Activated T-cell treated with anti-CD3 and anti-CD28 coated beads for 4 hours (primary cell): ENCODE measurements at places on chromosomes 1 and 21.

DNA sequence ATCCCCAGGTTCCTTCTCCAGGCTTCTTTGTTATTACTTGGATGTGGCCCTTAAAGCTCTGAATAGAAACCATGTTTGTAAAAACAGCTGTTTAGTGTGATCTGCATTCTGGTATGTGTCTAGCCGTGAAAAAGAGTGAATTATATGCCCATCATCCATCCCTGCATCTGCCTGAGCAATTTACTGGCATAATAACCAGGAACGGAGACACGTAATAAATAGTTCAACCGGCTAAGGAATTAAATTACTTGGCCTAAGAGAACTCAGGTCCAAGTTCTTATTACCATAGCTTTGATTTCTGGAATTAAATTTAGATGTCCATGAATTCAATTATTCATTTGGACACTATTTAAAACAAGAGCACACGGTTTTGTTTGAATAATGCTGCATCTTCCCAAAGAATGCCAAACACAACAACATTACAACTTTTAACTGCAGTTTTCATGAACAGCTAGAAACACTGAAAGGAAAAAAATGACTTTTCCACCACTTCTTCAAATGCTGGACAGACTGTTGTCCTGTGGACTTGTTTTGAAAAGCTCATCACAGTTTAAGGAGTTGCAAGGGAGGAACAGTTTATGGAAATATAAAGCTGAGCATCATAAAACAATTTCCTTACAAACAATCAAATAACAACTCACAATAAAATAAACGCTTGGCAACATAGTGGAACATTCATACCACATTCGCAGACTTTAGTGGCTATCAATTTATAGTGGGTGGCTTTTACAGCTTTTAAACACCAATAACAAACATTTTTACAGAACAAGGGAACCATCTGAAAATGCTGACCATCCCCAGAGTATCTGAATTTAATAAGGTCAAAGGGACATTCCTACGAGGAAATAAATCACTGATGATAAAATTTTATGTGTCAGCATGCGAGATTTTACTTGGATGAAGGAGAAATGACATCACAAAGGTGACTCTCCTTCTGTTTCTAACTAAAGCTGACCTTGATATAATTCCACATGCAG is 144.7 kb downstream of the APP start:
- DNase-seq: no peak

DNA sequence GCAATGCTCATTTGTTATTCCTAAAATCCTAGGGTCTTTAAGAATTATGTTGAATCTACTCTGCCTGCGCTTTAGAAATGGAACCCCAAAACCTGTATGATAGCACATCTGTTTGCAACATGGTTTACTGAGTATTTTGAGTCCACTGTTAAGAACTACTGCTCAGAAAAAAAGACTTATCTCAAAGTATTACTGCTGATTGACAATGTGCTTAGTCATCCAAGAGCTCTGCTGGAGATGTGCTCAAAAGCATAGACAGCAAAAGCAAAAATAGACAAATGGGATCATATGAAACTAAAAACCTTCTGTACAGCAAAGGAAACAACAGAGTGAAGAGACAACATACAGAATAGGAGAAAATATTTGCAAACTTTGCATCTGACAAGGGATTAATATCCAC is 107.0 kb downstream of the CTH start:
- no peak for DNase-seq

DNA sequence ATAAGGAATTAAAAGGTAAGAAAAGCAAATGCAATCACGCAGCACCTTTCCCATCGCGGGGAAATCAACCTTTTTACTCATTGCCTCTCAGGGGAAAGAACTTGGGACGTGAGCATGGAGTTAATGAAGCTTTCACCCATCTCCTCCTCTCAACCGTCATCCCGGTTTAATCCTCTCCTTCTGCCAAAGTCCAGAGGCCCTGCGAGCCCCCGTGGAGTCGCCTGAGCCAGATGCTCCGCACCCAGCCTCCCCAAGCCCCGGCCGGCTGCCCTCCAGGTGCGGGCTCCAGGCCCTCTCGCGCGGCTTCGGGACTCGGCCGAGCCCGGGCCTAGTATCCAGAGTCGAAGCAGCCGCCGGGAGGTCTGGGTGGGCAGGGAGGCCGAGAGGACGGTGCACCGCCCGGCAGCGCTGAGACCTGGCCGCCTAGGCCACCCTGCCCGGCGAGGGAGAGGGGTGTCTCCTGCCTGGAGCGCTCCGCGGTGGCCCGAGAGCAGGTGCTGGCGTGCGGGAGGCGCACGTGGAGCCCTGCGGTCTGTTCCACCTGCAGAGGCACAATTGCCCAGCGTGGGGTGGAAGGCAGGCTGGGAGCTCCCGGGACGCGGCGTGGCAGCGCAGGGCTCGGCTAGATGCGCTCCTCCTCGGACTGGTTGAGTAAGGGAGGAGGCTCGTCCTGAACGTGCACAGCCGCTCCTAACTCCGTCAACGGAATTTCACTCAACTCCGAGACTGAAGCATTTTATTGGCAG is 218.5 kb downstream of the SDCCAG8 start:
- DNase-seq: no peak

DNA sequence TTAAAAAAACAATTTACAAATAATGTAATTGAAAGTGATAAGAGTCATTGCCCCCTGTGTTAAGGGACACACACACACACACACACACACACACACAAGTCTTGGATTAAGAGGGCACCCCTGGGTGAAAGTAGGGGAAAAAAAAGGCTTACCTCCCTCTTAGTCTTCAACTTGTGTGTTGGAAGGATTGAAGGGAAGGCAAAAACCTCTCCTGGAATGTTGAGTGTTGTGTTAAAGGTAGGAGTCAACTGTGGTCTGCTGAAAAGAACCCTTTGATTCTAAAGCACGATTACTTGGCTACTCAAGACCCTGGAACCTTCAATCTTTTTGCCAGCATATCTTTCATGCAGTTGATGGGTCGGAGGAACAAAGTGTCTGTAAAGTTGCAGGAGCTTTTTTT is 6.4 kb downstream of the PBX1 start:
- DNase-seq: no peak

DNA sequence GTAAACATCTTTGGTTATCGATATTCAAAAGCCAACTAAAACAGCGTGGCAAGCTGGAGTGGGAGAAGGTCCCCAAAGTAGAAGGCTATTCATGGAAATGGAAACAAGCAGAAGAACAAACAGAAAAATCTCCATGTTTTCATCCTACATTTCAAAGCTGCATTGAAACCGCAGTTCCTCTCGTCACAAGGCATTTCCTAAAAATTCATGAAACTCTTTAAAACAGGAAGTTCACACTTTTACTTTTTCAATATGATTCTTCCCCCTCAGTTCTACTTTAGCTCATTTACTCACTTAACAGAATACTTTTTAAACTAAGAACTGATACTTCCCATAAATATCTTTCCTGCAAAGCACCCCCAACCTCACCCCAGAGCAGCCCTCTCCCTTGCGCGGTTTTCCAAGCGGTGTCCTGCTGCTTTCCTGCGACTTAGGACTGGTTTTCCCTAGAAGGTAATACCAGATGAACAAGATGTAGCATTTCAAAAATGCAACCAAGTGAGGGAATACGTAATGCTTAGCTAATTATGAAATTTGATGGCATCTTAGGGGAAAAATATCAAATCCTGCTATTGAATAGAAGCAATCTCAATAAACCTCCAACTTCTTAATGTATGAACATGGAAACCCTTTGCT is 228.3 kb upstream of the PKN2 start:
- no peak for DNase-seq
